ENCODE measurements at places on chromosomes 3 and 15. TPM values are rescaled to one million over a fixed set of nuclear protein-coding genes. Genes with fewer than 3 reads are reported as not detected.

DNA sequence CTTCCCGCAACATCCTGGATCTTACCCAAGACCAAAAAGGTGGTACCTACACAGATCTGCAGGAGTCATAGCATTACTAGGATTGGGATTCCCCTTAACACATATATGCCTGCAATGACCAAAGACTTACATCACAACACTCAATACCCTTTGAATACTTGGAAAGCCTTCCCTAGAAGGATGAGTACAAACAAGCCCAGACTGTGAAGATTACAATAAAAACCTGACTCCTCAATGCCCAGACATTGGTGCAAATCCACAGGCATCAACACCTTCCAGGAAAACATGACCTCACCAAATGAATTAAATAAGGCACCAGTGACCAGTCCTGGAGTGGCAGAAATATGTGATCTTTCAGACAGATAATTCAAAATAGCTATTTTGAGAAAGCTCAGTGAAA, 326.8 kb downstream of the TBL1XR1 start:
- DNase-seq: no peak

DNA sequence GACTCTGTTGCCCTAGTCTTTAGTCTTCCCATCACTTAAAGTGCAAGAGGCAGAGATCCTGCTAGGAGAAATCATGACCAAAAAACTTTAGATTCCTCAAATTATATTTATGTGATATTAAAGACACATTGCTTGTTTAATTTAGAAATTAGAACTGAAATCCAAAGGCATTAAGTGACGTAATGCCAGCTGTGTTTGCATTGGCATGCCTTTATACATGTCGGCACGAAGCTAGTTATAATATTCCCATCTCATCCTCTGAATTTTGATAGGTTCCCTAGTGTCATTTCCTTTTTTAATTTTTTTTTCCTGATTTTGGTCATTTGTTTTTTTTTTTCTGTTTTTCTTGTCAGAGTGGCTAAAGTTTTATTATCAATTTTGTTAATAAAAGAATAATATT, 203.5 kb upstream of the ZBTB20 start:
- DNase-seq: no peak

LRRIQ4 gene
- total RNA-seq: not detected

SUMF1 gene
- total RNA-seq: 37.1 TPM

SKOR1 gene
- total RNA-seq: not detected
